ENCODE measurements at places on chromosomes 7 and 10. TPM values are rescaled to one million over a fixed set of nuclear protein-coding genes. Genes with fewer than 3 reads are reported as not detected.

GRCh38 chr10:67893637-67894036 is 9.2 kb downstream of the SIRT1 start:
- peaks cover 49% of the 10 kb centered on the region for H3K36me3 ChIP-seq
- no peak overlapping the region for H3K4me3 ChIP-seq
- no peak overlapping the region for H3K27ac ChIP-seq
- DNase-seq, result no peak

- no peak overlapping the region for H3K27ac ChIP-seq
- DNase-seq, result no peak
- H3K4me3 ChIP-seq, result no peak overlapping the region
Measured at GRCh38 chr7:124597509-124597908, 168.1 kb downstream of the GPR37 start.

GRCh38 chr10:124697443-124697836 is 46.7 kb downstream of the FAM53B start:
- peak overlapping the region; percentile 90 for H3K27ac ChIP-seq
- peaks cover 12% of the 10 kb centered on the region for H3K36me3 ChIP-seq
- DNase-seq, result no peak
- peaks cover 99% of the 10 kb centered on the region for H3K4me1 ChIP-seq

DNA sequence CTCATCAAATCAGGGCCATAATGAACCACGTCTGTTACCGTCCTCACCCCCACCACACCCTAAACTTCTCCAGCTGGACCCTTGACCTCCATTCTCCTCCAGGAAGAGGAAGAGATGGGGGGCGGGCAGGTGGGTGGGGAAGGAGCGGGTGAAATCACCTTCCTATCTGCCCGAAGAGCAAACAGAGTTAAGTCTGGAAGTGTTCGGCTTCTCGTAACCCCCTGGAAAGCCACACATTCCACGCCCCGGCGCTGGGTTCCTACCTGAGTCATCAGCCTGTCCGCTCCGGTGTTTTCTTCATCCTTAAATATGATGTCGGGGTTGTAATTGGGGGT is 736 bp downstream of the SHH start:
- no peak overlapping the region for H3K27ac ChIP-seq
- no peak overlapping the region for H3K4me3 ChIP-seq
- DNase-seq, result no peak
- H3K36me3 ChIP-seq, result no peaks in the 10 kb centered on the region

Gene CCL24
- total RNA-seq, result not detected

DNA sequence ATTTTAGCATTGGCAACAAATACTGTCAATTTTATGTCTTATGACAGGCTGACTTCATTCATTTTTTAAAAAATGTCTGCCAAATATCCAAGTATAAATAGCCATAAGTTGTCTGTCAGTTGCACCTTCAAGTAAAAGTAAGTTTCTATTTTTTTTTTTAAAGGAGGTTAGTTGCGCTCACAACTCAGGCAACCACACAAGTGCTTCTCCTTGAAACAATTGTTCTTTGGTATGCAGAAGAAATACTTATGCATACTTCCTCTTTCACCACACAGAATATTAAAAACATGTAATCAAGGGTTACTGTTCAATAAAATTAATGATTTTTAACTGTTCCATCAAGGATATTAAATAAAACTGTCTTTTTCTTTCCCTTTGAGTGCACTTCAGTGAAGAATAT is 97.9 kb downstream of the RTKN2 start:
- peaks cover 10% of the 10 kb centered on the region for H3K4me1 ChIP-seq
- H3K27ac ChIP-seq, result no peak overlapping the region
- H3K27me3 ChIP-seq, result no peaks in the 10 kb centered on the region
- H3K36me3 ChIP-seq, result no peaks in the 10 kb centered on the region
- H3K4me3 ChIP-seq, result no peak overlapping the region
- DNase-seq, result no peak

Gene GATA3
- 61.9 TPM for total RNA-seq
